ENCODE measurements at places on chromosomes 11 and 22.

DNA sequence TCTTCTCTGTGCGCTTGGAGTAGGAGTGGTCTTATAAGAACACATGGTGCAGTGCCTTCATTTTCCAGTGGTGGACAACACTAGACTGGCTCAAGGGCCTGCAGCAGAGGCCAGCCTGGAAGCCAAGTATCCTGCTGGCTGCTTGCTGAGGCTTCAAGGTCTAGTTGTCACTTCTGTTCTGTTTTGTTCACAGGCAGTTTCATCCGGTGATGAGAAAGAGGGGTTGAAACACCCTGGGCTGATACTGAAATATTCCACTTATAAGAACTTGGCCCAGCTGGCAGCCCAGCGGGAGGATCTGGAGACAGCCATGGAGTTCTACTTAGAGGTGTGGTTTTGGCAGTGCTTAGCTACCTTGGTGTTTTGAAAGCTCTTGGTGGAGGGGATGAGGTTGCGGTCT lies 29.8 kb downstream of the CABIN1 start:
- DNase-seq: no peak

- DNase-seq: no peak
Observed at GRCh38 chr22:27204280-27204679, 546.9 kb downstream of the MIAT start.

DNA sequence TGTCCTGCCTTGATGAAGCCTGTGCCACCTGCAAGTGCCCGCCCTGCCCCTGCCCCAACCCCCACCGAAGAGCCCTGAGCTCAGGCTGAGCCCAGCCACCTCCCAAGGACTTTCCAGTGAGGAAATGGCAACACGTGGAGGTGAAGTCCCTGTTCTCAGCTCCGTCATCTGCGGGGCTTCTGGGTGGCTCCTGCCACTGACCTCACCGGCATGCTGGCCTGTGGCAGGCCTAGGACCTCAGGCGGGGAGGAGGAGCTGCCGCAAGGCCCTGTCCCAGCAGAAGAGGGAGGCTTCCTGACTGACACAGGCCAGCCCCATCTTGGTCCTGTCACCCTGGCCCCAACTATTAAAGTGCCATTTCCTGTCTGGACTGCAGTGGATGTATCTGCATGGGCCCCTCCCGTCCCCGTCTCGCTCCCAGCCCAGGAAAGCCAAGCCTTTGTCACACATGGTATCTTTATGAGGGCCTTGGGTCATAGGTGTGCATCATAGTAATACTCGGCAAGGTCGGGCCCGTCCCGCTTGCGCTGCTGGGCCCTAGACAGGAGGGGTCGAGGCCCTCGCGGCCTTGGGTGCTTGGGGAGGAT lies 882 bp downstream of the FREY1 start:
- no peak for DNase-seq

- no peak for DNase-seq
Observed at GRCh38 chr22:39317084-39317774, 2.2 kb downstream of the RPL3 start.

GRCh38 chr11:10476927-10477689 lies 22.0 kb downstream of the AMPD3 start:
- DNase-seq: no peak

DNA sequence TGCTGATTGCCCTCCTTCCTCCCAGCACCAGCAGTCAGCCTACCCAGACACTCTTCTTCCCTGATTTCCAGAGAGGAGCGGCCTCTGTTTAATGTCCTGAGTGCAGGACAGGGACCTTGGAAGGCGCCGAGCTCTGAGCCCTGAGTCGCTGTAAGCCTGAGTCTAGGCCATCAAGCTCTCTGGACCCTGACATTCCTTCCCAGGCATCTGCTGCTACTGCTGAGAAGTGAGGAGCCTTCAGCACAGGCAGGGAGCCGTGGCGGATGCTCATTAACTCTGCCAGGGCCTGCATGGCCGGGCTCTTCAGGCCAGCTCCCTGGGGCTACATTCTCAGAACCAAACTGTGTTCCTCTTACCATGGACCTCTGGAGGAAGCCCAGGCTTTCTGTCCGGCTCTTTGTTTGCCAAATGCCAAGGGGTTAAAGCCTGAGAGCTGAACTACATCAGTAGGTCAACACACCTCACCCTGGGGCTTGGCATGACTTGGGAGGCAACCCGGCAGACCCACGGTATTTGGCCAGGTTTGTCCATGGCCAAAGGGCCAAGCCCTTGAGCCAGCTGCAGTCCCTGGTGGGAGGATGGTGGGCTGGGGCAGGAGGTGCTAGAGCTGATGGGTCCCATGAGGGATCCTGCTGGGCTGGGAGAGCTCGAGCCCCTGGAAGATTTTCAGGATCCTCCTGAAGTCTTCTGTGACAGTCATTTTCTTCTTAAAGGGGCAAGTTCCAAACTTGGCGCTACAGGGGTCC lies 721.4 kb downstream of the BRD1 start:
- no peak for DNase-seq

- DNase-seq: no peak
Observed at GRCh38 chr22:37887584-37888378, 18.3 kb upstream of the MICALL1 start.

DNA sequence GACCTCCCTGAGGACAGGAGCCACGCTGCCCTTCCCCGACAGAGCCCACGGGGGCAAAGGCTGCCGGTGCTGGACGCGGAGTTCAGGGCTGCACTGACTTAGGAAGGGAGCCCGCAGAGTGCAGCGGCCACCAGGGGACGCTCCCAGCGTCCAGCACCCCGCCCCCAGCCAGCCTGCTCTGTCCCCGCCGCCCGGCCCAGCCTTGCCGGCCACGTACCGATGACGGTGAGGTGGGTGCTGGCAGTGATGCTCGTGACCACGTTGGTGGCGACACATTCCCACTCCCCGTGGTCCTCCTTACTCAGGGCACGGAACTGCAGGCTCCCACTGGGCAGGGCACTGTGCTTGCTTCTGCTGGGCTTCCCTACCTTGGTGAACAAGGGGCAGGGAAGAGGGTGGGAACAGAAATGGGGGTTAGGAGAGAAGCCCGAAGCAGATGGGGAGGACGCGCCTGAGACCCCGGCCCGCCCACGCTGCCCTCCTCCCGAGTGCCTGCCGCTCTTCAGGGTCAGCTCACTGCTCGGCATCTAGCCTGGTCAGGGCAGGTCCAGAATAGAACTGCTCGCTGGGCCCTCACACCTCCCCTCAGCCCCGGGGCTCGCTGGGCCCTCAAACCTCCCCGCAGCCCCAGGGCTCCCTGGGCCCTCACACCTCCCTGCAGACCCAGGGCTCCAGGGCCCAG lies 25.9 kb downstream of the IGSF9B start:
- DNase-seq: no peak

GRCh38 chr11:117673602-117674001 lies 123.4 kb downstream of the DSCAML1 start:
- no peak for DNase-seq

DNA sequence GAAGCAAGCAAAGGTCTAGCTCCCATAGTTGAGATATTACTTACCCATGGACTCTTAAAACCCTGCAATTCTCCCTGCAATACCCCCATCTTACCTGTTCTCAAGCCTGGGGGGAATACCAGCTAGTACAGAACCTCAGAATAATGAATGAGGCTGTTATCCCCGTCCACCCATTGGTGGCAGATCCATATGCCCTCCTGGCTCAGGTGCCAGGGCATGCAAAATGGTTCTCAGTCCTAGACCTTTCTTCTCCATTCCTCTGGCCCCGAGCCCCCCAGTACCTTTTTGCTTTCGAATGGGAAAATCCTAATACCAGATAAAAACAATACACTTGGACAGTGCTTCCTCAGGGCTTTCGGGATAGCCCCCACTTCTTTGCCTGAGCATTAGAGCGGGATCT lies 86.4 kb downstream of the PIWIL4 start:
- DNase-seq: no peak

- no peak for DNase-seq
Observed at GRCh38 chr11:34501949-34502348, 11.6 kb downstream of the ELF5 start.

DNA sequence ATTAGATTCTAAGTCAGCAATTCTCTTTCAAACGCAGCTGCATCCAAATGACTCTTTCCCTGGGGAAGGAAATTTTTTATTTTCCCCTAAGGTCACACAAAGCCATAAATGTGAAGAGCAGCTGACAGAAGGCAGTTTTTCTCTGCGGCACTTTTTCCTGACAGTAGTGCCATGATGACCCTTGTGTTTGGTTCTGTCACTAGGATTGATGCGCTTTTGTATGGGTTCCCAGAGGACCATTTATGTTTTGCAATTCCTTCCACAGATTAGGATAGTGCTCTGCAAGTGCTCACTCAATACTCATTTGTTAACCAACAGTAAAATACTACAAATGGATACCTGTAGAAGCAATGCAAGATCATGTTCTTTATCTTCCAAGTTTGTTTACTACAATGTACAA lies 359.6 kb upstream of the CTSC start:
- no peak for DNase-seq

- DNase-seq: no peak
Observed at GRCh38 chr11:45644981-45645889, 20.2 kb downstream of the CHST1 start.

- no peak for DNase-seq
Observed at GRCh38 chr11:76635991-76636738, 34.4 kb downstream of the LRRC32 start.

GRCh38 chr11:64923151-64923661 lies 1.3 kb upstream of the PPP2R5B start:
- no peak for DNase-seq

DNA sequence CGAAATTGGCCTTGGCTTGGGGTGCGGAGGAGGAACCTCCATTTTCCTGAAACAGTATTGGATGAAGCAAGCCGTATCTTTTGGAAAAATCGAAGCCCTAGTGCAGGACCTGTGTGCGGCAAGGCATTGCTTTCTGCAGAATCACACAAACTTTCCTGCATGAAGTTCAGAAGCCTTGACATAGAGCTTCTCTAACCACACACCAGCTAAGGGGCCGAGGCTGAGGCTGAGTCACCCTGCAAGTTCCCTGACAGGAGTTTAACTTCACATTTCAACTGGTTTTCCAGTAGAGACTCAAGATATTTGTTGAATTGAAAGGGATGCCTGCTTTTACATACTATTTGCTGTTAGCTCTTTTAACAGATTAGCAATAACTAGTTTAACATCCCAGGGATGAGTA lies 67.8 kb downstream of the TCF20 start:
- peak; percentile 8 for DNase-seq

DNA sequence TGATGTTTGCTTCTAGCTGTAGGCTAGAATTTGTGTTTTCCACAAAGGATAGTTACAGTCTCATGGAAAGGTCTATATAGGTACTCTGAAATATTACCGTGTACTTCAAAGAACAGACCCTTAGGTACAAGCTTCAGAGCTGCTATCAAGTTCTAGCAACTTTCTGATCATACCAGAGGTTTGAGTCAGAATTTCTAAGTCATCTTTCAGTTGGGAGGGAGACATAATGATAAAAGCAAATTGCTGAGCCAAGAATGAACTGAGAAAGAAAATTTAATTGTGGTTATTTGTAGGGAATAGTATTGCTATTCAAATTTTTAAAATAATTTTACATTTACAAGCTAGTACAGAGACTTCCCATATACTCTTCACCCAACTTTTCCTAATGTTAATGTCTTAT lies 19.9 kb upstream of the ME3 start:
- DNase-seq: no peak

DNA sequence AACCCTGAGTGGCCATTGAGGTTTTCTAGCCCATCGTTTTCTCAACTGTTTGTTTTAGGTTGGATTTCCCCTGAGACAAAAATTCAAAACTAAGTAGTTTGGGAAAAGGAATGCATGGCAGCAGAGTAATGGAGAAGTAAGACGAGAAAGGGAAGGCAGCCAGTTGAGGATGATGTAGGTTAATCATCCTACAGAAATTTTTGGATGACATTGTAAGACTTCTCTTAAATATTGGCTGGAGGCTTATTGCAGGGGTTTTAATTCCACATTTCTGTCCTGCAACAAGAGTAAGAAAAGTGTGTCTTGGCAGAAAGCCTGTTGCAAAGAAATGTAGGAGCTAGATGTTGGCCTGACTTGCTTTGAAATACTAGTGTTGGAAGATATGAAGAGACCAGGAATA lies 308.8 kb downstream of the LUZP2 start:
- DNase-seq: no peak

DNA sequence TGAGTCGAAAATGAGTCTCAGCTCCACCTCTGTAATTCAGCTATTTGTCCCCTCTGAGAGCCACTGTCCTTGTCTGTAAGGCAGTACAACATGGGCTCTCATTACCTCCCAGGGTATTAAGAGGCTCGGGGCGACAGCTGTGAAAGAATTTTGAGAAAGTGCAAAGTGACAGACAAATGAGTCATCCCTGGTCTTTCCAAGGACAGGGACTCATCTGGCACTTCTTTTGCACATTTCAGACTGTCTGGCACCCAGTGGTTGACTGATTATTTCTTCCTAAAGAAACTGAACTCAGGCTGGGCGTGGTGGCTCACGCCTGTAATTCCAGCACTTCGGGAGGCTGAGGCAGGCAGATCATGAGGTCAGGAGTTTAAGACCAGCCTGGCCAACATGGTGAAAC lies 62.1 kb upstream of the ARFGAP3 start:
- no peak for DNase-seq

GRCh38 chr11:116403794-116404461 lies 368.9 kb downstream of the BUD13 start:
- no peak for DNase-seq

GRCh38 chr22:19743651-19744050 lies 16.9 kb upstream of the TBX1 start:
- no peak for DNase-seq

DNA sequence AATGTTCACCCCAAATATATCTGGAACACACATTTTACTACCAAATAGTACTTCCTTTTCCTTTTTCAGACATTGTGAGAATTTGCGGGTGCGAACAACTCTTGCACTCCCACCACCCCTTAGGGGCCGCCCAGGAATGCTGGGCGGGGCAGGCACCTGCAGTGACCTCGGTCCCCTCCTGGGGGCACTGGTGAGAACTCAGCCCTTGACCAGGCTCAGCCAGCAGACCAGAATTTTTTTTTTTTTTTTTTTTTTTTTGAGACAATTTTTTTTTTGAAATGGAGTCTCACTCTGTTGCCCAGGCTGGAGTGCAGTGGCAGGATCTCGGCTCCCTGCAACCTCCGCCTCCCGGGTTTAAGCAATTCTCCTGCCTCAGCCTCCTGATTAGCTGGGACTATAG lies 75.8 kb downstream of the ARHGAP8 start:
- no peak for DNase-seq

GRCh38 chr22:37026325-37026724 lies 6.8 kb downstream of the MPST start:
- DNase-seq: no peak

- no peak for DNase-seq
Observed at GRCh38 chr11:69371731-69372588, 78.0 kb downstream of the MYEOV start.

GRCh38 chr11:57792060-57792541 lies 30.5 kb downstream of the CTNND1 start:
- no peak for DNase-seq

Data from retinal pigment epithelial cell (primary cell).